HCEC 1CT (cell line): ENCODE measurements at places on chromosomes 6 and 20.

- no peak for DNase-seq
Measured at GRCh38 chr20:2485661-2486060, 15.1 kb upstream of the SNRPB start.

GRCh38 chr6:97443408-97444080 is 160.5 kb upstream of the MMS22L start:
- DNase-seq, result no peak

GRCh38 chr6:158843751-158844683 is 24.8 kb upstream of the EZR start:
- DNase-seq, result no peak

DNA sequence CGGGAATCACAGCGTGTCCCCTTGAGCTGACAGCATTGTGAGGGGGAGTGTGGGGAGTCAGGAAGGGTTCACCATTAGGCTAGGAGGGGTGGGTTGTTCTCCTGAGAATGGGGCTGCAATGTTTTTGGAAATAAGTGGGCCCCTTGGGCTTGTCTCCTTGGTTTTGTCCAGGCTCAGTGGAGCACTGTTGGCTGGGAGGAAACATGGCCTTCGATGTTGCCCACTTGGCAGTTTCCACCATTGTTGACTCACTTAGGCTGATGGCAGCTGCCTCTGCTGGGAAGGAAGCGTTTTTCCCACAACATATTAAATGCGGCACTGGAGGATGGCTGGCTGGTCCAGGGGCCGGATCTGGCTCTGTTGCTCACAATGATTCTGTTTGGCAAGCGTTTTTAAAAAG is 512.1 kb downstream of the QKI start:
- DNase-seq, result no peak

DNA sequence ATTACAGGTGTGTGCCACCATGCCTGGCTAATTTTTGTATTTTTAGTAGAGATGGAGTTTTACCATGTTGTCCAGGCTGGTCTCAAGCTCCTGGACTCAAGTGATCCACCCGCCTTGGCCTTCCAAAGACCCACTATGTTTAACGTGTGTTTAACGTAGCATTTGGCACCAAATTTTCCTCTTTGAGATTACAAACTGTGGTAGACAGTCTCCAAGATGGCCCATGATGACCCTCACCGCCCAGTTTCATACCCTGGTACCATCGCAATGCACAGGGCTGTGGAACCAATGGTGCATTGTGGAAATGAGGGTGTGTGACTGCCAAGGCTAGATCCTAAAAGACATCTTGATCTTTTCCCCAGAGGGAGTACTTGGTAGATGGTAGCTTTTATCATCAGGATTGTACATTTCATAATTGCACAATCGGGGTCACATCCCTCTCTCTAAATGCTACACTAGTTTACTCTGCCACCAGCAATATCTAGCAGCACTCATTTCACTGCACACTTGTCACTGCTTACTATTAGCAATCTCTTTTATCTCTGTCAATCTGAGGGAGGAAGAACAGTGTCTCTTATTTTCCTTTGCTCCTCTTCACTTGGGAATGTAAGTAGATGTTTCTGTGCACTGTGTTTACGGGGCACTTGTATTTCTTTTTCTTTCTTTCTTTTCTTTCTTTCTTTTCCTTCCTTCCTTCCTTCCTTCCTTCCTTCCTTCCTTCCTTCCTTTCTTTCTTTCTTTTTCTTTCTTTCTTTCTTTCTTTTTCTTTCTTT is 96.9 kb downstream of the NOL4L start:
- no peak for DNase-seq

DNA sequence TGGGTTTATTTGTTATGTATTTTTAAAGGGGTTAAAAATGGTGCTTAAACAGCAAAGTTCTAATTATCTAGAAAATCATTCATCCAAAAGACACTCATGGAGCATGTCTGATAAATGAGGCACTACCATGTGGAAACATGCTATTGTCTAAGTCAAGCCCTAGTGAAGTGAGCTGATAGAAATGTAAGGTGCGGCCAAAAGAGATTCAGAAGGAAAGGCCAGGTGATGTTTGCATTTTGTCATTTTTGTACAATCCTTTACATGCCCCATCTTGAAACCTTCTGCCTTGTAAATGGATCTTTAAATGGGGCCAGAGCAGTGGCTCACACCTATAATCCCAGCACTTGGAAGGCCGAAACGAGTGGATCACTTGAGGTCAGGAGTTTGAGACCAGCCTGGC is 77.3 kb downstream of the PLCG1 start:
- no peak for DNase-seq
